Fibroblast of skin of scalp (primary cell): ENCODE measurements at places on chromosomes 3 and 15.

GRCh38 chr3:112466020-112466419 lies 33.3 kb downstream of the BTLA start:
- no peak for DNase-seq

DNA sequence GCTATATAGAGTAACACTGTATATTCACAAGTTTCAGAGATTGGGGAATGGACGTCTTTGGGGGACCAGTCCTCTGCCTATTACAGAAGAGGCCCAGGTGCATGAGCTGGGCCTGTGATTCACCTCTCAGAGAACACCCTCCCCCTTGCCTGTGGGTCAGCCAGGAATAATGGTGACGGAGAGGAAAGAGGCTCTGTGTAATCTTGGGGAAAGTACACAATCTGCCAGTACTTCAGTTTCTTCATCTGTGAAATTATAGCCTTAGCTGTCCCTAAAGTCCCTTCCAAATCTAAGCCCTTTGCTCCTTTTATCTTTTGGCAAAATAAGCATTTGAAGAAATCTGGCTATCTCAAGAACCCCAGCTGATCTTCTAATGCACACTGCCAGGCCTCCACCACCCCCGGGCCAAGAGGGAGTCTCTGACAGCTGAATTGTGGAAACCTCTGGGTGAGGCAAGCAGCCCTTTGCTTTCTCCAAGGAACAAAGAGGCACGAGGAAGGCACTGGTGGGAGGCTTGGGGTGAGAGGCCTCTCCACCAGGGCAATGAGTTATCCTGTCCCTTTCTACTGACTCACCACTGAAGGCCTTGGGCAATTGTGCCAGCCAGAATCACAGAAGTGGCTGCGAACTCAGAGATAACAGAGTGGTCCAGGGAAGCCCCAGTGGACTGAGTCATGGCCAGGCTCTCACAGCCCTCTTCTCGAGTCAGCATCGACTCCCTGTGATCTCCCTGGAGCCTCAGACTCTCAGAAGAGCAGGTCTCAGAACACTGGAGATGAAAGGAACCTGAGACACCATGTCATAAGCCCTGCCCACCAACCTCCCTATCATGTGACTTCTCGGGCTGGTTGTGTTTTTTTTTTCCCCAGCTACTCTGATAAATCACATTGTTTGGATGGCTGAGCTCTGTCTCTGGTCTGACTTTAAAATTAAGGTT lies 31.8 kb downstream of the CCNL1 start:
- DNase-seq = peak; percentile 64

DNA sequence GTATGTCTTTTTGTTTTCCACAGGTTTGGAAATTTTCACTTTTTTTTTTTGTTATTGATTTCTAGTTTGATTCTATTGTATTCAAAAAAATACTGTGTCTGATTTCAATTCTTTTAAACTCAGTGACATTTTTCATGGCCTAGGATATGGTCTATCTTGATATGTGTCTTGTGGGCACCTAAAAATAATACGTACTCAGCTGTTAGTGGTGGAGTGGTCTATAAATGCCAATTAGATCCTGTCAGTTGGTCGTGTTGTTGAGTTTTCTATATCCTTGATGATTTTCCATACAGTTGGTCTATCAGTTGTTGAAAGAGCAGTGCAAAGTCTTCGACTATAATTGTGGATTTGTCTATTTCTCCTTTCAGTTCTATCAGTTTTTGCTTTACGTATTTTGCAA lies 61.7 kb downstream of the LSM3 start:
- DNase-seq = no peak

DNA sequence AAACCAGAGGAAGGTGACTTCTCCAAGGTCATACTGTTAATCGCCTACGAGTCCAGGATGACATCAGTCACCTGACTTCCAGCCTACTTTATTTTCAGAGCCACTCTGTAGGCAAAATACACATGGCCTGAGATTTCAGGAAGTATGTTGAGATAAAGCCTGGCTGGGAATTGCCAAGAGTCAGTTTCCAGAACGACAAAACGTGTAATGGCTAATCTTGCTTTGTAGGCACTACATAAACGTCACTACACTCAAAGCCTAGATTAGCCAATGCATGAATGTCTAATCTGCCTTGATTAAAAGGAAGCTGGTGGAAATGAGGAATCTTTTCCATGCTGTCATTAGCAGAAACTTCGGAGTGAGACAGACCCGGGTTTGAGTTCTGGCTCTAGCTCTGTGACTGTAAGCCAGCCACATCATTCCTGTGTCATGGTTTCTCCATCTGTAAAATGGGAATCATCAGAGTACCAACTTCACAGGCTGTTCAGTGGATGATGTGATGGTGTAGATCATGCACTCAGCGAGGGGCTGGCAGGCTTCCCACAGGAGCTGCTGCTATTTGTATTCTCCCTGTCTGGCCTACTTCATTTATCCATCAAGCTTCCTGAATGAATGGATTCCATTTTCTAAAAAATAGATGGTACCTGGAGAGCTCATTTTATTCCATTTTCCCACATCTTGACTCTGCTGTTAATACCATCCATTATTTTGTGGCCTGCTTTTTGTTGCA lies 241.9 kb downstream of the XXYLT1 start:
- DNase-seq = no peak

- DNase-seq = no peak
Observed at GRCh38 chr15:40204100-40204499, 34.8 kb upstream of the PAK6 start.

GRCh38 chr3:78911394-78911793 lies 856.4 kb downstream of the ROBO1 start:
- no peak for DNase-seq

DNA sequence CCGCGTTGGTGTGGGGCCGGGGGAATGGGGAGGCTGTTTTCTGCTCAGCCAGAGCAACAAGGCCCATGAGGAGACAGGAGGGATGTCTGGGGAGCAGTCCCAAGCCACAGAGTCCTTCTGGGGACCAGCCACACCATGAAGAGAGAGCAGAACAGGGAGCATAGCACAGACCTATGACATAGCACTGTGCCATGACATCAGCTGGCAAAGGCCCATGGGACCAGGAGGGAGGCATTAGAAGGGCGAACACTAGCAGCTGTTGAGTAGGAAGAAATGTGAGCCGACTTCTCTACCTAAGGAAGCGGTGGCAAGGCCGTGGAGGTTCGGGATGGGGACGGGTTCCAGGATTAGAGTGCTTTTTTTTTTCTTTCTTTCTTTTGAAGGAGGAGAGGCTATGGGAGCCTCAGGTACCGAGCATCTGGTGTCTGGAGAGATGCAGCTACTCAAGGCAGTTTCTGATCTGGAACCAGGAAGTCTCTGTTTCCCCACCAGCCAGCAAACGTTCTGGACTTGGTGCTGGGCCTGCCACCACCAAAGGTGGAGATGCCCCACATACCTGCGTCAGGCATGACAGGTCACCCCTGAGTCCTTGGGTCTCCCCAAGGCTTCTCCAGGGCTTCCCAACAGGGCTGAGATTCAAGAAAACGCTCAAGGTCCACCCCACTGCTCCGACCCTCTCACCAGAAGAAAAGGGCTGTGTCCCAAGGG lies 77.3 kb upstream of the CGNL1 start:
- DNase-seq = no peak

- DNase-seq = peak; percentile 54
Observed at GRCh38 chr3:36729204-36730056, 34.9 kb downstream of the DCLK3 start.
